ENCODE measurements at places on chromosomes 3 and 15.

- no peak for DNase-seq
These were observed 271.7 kb upstream of the GBE1 start for GRCh38 chr3:82033186-82033585.

- no peak for DNase-seq
These were observed 120.0 kb downstream of the ATG7 start for GRCh38 chr3:11392014-11392859.

DNA sequence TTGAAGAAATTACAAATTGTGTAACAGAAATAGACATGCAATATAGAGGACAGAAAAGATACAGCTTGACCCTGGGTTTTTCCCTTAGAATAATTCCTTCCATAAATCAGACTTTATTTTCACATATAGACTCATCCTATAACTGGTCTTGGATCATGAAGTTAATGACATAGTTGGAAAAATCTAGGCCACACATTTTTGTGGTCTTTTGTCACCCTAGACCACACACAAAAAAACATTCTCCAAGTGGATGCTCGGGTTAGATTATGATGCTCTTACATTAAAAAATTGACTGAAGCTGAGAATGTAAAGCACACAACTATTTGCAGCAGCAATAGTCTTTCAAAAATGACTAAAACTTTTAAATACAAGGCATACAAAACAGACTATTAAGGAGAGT, 7.5 kb upstream of the PLA2G4D start:
- no peak for DNase-seq

DNA sequence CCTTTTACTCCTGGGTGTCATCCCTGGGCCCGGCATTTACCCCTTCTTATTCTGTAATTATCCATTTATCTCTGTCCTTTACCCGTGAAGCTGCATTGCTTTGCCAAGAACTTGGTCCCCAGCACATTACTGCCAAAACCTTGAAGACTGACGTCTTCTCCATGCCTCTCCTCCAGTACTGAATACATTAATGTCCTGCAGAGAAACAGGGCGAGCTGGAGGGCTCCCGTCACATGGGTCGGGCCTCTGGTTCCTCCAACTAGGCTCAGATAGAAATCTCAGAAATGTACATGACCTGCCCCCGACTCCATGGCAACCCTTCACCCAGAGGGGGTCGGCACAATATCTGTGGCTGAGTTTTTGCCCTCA, 445 bp downstream of the EFCAB12 start:
- DNase-seq = no peak

GRCh38 chr3:138769616-138770015, 65.1 kb downstream of the PIK3CB start:
- DNase-seq = no peak

- DNase-seq = no peak
These were observed 7.0 kb downstream of the GNAI2 start for GRCh38 chr3:50242851-50243542.

- no peak for DNase-seq
These were observed 216.1 kb downstream of the THRB start for GRCh38 chr3:24278543-24278942.

- DNase-seq = no peak
These were observed 300.3 kb downstream of the ZBTB20 start for GRCh38 chr3:114846779-114847178.

Measured in epithelial cell of prostate (primary cell).